ENCODE measurements at places on chromosomes 2 and 18.

- DNase-seq: no peak
Observed at GRCh38 chr18:79642626-79643025, 37.0 kb upstream of the CTDP1 start.

- DNase-seq: no peak
Observed at GRCh38 chr18:67618061-67618460, 101.5 kb upstream of the DSEL start.

GRCh38 chr2:69605284-69605683, 38.3 kb downstream of the AAK1 start:
- DNase-seq: no peak

- no peak for DNase-seq
Observed at GRCh38 chr2:83587309-83587708, 871.8 kb downstream of the SUCLG1 start.

GRCh38 chr18:77894060-77894459, 644.4 kb downstream of the GALR1 start:
- no peak for DNase-seq

GRCh38 chr2:25187729-25188350, 19.5 kb upstream of the POMC start:
- no peak for DNase-seq

GRCh38 chr2:58434692-58435091, 193.6 kb upstream of the FANCL start:
- no peak for DNase-seq

- DNase-seq: no peak
Observed at GRCh38 chr2:40476436-40476835, 24.5 kb upstream of the SLC8A1 start.

DNA sequence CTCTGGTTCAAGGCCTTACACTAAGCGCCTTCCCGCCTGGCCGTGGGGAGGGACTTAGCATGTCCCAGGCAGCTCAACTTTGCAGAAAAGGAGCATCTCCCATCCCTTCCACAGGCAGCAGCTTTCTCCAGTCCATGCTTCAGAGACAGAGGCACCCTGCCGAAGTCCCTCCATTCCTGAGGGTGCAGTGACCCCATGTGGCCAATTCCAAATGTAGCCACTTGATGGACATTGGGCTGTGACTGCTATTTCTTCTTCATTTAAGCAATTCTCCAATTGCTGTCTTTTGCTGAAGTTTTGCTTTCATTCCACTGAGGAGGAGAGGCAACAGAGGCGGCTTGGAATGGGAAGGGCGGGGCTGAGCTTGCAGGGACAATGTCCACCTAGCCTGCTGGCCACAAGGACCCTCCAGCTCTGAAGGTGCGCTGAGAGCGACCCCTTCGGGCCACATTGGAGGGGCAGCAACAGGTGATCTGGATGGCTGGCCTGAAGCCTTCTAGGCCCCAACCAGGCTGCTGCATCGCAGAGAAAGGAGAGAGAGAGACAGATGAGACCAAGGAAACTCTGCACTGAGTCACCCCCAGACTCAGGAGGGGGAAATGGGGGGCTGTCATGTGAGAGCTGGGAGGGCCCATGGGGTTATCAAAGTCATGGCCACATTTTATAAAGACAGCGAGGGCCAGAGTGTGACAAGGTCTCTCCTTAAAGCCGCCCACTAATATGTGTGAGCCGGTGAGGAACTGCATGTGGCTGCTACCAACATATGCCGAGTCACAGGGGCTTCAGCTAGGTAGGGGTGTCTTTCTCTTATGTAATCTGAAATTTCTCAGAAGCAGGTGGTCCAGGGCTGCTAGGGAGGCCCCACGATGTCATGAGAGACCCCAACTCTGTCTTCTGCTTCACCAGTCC, 61.3 kb downstream of the LONRF2 start:
- DNase-seq: peak; percentile 37

DNA sequence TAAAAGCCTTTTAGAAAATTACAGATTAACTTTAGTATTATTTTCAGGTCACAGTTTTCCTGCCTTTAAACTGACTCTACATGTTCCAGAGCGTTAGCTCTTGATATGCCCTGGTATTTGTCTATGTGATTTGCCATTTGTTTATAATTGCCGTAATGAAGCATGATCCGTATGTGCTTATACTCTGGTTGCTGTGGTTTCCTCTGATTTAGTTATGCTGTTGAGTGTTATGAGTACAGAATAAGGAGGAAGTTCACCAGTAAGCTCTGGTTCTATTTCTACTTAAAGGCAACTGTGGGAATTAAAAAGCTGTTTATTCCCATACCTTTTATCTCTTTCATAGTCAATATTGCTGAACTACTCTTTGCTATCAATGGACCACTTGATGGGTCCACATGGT, 123.5 kb downstream of the OSBPL6 start:
- no peak for DNase-seq

DNA sequence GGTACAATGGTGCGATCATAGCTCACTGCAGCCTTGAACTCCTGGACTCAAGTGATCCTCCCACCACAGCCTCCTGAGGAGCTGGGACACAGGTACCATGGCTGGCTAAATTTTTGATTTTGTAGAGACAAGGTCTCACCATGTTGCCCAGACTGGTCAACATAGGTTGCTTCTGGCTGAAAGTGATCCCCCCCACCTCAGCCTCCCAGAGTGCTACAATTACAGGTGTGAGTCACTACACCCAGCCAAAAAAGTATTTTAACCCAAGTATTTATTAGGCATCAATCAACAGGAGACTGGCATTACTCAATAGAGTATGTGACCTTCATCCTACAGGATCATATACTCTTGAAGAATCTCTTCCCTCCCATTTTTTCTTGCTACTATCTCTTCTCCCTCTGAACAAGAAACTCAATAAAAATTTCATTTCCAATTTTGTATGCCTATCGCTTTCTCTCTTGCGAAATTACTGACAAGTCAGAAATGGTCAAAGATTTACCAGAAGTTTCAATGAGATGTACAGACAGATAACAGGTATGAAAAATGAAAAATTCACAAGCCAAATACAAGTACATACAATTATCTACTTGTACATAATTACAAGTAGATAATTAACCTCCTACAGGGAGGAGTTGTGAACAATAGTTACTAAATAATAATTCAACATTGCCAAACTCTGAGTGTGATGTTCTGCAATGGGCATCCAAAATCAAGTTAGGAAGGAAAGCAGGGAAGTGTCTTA, 34.9 kb upstream of the CCNT2 start:
- DNase-seq: no peak

DNA sequence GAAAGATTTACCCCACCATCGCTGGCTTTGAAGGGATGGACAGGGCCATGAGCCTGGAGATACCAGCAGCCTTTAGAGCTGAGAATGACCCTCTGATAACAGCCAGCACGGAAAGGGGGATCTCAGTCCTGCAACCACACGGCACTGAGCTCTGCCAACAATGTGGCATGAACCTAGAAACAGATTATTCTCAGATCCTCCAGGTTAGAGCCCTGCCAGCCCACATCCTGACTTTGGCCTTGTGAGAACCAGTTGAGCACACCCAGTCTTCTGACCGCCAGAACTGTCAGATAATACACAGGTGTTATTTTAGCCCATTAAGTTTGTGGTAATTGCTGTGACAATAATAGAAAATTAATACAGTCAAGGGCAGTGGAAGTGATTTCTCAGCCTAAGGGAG, 9.4 kb upstream of the GNLY start:
- DNase-seq: no peak

DNA sequence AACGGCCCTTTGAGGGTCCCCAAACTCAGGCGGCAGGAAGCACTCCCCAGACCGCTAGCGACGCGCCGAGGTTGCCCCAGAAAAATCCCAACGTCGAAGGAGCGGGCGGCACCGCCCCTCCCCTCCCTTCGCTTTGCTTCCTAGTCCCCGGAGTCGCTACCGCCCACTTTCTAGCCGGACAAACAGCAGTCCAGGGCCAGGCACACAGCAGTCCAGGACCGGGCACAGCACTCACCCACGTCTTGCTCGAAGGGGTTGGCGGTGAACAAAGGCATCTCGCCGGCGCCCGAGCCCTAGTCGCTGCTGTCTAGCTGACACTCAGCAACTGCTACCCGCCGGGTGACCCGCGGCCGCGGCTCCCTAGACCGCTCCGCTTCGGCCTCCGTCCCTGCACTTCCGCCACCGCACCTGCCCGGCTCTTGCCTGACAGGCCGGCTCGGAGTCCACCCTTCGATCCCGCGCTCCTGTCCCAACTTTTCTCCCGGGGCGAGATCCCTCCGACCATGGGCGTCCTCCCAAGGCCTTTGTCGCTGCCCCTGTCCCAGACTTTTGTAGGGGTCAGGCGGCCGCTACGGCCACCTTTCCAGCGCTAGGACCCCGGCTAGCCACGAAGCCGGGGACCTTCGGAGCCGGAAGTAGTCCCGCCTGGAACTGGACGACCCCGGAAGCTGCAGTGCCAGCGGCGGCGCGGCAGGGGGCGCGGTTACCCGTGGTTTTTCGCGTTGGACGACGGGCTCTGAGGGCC, at the start of gene STAM2:
Gene STAM2 (minus strand): TSS at position 396 of the 745 bp plus-strand sequence. CDS start 121 bp downstream, at position 275.
- DNase-seq: peak; percentile 82

- DNase-seq: no peak
Observed at GRCh38 chr2:179594268-179595112, 266.9 kb downstream of the ZNF385B start.

GRCh38 chr2:17544256-17544655, 3.8 kb downstream of the VSNL1 start:
- DNase-seq: no peak

DNA sequence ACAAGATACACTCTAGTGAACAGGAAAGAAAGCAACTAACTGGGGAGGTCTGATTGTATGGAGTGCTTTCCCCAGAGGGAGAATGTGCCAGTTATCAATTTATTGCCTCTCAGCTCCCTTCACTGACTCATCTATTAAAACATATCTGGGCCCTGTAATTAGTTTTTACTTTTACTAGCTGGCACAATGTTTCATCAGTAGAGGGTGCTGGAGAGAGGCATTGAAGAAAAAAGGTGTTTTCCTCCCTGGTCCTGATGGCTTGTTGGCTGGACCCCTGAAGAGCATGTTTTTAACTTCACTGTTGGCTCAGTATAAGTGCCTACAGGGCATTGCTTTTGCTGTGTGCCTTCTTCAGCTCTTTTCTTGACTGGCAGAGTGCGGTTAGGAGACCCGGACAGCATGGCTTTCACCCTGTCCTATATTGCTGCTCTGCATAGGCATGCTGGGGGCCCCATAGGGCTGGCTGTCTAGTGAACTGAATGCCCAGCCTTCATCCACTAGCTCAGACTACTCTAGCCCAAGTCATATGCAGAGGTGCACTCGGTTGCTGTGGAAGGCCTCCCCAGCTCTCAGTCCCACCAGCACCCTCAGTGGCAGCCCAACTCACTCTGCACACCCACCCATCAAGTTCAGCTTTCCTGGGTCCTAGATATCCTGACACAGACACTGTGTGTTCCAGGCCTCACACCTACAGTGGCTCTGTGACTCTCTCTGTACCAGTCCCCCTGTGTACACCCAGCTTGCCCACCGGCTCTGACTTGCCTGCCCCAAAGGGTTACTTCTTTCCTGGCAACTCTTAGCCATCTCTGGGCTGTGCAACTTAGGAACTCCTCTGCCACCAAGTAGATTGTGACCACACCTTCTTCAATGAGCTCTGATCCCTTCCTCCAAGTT, 62.3 kb upstream of the ACYP2 start:
- no peak for DNase-seq

DNA sequence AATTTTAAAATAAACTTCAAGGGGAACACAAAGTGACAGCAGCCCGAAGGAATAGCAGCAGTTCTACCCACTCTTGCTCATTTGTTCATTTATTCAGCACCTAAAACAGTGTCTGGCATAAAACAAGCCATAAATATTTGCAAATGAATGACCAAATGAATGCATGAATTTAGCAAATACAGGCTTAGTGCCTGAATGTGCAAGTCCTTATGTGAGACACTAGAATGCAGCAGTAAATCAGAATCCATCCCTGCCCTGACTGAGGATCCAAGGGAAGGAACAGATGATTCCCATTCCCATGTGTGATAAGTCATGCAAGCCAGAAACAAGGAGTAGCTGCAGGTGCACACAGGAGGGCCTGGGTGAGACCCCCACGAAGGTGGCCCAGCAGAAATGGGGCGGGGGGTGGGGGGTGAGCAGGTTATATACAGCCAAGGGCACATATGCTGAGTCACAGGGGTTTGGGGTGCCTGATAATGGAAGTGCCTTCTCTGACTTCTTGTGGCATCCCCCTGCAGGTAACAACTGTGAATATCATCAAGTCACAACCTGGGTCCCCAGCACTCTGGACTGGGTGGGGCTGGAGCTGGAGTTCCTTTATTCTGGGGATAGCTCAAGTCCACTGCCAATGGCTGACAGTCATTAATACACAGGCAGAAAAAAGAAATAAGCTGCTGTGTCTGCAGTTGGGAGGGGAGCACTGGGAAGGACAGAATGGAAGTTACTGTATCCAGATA, 311.9 kb downstream of the TXNL1 start:
- DNase-seq: no peak

- no peak for DNase-seq
Observed at GRCh38 chr2:96236882-96237281, 28.3 kb upstream of the STARD7 start.

DNA sequence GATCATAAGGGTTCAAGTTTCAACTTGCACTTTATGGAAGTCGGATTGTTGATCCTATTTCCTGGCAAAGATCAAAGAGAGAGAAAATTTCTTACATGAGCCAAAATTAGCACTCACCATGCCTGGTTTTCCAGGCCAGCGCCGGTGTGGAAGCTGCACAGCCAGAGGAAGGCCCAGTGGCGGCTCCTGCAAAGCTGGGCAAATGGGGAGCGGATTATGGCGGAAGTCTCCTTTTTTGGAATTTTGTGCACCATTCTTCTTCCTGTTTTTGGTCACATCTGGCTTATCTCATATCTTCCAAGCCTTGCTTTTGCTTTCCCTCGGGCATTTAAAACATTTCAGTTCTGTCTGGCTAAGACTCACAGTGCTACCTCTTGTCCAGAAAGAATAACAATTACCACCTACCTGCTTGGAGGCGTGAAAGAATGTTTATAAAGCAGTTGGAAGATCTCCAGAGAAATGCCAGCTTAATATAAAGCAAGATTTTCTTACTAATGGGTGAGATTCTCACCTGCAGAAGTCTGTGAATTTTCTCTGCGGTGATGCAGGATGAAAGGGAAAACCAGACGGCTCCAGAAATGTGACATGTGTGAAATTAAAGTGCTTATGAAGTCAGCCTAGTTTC, 94.3 kb downstream of the ASAP2 start:
- no peak for DNase-seq

GRCh38 chr2:200453853-200454534, 55.9 kb downstream of the KCTD18 start:
- DNase-seq: no peak

GRCh38 chr18:51857989-51858388, 482.0 kb upstream of the DCC start:
- no peak for DNase-seq

- no peak for DNase-seq
Observed at GRCh38 chr18:61943175-61943964, 50.6 kb upstream of the RNF152 start.

DNA sequence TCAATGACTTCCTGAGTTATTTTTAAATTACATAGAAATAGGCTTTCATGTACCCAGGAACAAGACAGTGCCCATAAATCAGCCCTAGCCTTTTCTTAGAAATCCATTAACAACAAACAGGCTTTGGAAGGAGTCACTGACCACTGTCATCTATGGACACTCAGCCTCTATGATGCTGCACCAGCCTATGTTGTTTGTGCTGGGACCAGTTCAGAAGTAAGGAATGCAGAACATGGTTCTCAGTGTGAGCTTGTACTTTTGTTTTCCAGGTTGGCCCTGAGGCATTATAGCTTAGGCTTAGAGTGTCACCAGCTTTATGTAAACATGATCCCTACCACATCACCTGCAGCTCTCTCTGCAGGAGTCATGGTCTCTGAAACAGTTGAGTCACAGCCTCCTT, 335.7 kb upstream of the CDH7 start:
- DNase-seq: no peak

GRCh38 chr2:120481446-120482194, 135.7 kb downstream of the INHBB start:
- no peak for DNase-seq

GRCh38 chr18:41845563-41845962, 109.5 kb upstream of the PIK3C3 start:
- DNase-seq: no peak
